H7 (cell line): ENCODE measurements at places on chromosomes 6 and 20. TPM values are rescaled to one million over a fixed set of nuclear protein-coding genes. Genes with fewer than 3 reads are reported as not detected.

The DEFB110 gene
- not detected in 2 replicates for total RNA-seq

DNA sequence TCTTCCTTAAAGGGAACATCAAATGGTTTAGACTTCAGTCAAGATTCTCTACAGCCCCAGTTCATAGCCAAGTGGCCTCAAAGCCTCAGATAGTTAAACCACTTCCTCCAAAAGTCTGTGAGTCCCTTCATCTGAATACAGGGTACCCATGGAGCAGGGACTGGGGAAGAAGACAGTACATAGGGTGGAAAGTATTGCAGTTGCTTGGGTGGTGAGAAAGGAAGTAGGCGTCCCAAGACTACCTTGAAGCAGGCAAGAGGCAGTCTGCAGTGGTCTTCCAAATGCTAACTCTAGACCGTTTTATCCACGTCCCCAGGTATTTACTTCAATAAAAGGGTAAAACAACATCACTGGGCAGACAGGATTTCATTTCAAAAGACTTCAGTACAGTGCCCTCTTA lies 2.0 kb downstream of the FYN start:
- no peak for DNase-seq

- DNase-seq, result no peak
Measured at GRCh38 chr6:157198425-157199279, 124.7 kb downstream of the TMEM242 start.

DNA sequence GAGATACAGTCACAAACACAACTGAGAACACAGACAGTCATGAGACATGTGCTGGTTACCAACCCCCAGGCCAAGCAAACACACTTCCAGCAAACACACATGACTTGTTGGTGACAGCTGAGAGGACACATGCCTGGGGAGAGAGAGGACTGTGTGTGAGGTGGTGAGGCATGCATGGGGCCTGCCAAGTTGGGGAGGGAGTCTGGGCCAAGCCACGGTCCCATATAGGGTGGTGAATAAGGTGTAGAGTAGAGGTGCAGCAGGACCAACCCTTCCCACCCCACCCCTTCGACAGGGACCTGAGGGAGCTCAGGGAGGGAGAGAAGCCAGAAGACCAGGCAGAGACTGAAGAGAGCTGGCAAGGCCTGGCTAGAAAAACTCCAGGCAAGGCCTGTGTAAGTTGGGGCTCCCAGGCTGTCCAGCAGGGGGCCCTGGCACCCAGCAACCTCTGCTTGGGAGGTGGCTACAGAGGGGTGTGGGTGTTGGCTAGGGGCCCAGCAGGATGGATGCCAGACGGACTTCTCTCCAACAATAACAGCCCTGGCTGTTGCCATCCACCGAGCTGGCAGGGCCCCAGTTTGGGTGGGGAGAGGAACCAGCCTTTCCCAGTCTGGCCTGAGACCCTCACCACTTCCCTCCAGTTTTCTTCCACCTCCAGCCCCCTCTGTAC lies 2.0 kb upstream of the SLC29A1 start:
- peak; percentile 67 for DNase-seq

The ADISSP gene
- total RNA-seq, result 90.8 and 107 TPM in 2 replicates

The HNF4A gene
- total RNA-seq, result 3.7 and 11.4 TPM in 2 replicates

DNA sequence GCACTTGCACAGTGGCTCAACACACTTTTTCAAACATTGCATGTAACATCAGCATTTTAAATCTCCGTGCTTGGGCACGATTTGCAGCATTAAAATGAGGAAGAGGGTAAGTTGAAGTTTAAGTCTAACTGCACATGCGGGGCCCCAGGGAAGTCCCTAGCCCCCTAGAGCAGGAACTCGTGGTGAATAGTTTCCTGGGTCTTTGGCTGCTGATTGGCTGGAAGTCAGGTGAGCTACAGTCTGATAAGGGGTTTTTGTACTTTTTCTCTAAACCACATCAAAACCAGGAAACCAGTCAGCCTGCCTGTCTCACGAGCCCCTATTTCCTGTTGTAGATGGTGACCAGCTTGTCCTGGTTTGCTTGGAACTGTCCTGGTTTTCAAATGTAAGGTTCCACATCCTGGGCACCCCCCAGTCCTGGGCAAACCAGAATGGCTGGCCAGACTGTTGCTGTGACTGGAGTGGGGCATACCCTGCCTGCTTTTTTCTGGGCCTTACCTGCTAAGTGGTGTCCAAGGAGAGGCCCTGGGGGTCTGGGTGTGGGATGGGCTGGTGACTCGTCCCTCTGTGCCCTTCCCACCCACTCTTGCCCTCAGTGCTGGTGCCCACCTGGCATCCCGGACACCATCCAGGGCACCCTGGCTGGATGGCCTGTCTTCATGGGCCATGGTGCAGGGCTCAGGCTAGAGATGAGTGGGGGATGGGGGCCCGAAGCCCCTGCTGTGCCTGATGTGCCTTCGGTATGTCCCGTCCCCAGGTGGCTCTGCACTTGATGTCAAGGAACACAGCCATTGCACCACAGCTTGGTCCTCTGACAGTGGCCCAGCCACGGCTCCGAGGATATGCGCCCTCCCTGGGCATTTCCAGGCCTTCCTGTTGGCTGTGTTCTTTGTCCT lies 31.8 kb downstream of the SUN5 start:
- DNase-seq, result peak; percentile 38

The MAFB gene
- 2.4 and 4.2 TPM in 2 replicates for total RNA-seq

The C20orf144 gene
- 0.11 TPM in 1 of 2 replicates, not detected in the other for total RNA-seq

The SMLR1 gene
- total RNA-seq, result not detected in 2 replicates

The BTBD3 gene
- total RNA-seq, result 51.8 and 61.1 TPM in 2 replicates

DNA sequence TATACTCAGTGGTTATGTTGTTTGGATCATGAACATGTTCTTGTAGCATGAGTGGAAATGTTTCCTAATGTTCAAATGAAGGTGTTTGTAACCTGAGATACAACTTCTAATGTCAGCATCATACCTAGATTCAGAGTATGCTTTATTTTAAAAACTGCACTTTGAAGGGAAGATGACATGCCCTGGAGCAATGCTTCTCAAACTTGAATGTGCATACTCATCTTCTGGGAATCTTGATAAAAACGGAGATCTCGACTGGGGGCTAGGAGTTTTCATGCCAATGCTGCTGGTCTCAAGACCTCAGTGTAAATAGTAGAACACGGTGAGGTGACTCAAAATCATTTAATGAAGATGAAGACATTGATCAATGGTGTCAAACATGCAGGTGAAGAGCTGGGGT lies 440.0 kb upstream of the NOX3 start:
- DNase-seq, result no peak

DNA sequence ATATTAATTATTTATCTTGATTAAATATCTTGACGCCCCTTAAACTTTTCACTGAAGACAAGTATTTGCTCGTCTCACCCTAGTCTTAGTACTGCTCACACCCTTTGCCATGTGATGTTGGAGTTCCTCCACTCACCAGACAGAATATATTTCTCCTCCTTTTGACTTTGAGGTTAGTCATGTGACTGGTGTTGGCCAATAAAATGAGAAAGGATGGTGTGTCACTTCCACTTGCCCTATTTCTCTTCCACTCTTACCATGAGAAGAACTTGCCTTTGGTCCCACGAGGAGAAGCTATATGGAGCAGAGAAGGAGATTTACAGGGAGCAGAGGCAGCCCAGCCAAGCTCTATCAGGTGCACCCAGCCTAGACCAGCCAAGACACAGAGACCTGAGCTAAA lies 64.9 kb upstream of the TAB2 start:
- no peak for DNase-seq

DNA sequence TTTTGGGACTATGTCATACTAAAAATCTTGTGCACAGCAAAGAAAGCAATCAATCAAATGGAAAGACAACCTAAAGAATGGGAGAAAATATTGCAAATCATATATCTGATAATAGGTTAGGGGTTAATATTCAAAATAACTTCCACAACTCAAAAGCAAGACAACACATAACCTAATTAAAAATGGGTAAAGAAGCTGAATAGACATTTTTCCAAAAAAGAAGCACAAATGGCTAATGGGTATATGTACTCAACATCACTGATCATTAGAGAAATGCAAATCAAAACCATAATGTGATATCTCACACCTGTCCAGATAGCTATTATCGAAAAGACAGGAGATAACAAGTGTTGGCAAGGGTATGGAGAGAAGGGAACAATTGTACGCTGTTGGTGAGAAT lies 53.0 kb downstream of the SYCP2L start:
- DNase-seq, result no peak

The ECT2L gene
- total RNA-seq, result 0.03 TPM in 1 of 2 replicates, not detected in the other

DNA sequence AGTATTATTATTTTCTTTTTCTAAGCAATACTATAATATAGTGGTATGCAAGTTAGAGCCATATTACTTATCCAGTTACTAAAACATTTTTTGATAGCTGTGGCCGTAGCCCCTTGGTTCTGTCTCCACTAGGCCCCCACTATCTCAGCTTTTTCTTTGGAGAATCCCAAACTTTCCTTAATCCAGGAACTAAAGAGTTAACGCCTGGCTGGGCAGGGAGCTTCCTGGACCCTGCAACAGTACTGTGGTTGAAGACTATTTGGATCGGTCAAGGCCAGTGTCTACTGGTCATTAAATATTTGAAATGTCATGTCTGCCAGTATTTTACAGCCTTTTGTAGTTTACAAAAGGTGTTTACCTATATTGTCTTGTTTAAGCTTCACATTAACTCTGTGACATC lies 20.0 kb upstream of the TRERF1 start:
- peak; percentile 20 for DNase-seq

DNA sequence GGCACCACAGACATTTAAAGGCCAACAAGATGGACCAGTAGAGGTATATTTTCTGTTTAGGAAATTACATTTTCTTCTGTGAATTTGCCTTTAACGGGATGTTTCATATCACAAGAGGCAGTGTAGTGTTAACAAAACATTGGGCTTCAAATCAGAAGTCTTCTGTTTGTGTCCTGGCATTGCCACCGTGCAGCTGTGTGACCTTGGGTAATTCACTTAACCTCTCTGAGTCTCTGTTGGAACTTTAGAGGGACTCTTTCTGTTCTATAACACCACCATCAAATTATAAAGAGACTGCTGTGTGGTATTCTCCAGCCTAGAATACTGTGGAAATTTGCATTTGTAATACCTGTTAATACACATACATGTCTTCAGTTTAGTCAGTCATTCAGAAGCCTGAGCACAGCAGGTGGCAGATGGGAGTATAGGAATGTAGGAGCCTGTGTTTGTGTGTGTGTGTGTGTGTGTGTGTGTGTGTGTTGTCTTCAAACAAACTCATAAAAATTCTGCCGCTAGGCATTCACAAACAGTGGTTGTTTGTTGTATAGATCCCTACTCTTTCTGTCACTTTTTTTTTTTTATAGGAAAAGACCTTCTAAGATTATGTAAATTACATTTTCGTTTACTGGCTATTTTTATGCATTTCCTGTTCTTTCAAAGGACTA lies 22.6 kb downstream of the UST start:
- no peak for DNase-seq

The MATN4 gene
- 0.14 and 0.67 TPM in 2 replicates for total RNA-seq

The RIPOR2 gene
- 0.22 and 0.31 TPM in 2 replicates for total RNA-seq

- no peak for DNase-seq
Measured at GRCh38 chr20:54004445-54004844, 65.9 kb downstream of the BCAS1 start.

DNA sequence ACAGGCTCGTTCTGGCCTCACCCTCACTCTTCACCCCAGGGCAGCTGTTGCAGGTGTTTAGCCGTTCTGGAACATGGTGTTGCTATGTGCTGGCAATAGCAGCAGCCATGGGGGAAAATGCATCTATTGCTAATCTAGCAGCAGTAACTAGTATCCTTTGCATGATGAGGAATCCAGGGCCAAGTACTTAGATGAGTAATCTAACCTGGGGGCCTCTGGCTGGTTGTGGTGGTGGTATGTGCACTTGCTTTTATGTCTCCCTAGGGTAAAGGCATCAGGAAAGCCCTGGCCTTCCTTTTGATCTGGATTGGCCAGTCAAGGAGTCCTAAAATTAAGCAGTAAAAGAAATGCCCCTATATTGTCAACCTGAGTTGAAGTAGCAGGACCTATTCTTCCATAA lies 594.5 kb upstream of the MAP3K7 start:
- DNase-seq, result no peak

DNA sequence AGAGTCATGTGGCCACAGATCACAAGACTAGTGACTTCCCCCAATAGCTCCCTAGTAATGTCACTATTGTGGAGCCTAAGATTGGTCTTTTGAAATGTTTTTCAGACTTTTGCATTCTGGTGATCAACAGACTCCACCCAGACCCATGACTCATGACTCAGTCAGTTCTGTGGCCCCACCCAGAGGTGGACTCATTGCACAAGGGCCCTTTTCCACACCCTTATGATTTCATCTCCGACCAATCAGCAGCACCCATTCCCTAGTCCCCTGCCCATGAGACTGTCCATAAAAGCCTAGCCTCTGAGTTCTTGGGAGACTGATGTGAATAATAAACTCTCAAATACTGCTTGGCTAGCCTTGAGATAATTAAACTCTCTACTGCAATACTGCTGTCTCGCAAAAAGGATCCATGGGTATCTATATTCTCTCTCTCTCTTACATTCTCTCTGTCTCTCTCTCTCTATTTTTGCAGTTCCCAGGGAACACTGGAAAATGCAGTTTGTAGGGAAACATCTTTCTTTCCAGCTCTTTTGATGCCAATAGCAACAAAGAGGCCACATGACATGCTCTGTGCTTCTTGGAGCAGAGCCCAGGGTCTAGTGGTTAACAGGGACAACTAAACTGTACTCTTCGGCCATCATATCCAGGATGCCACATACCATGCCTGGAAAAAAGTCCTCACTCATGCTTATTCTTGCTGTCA lies 71.3 kb upstream of the IYD start:
- DNase-seq, result no peak

The ZC2HC1B gene
- not detected in 2 replicates for total RNA-seq

DNA sequence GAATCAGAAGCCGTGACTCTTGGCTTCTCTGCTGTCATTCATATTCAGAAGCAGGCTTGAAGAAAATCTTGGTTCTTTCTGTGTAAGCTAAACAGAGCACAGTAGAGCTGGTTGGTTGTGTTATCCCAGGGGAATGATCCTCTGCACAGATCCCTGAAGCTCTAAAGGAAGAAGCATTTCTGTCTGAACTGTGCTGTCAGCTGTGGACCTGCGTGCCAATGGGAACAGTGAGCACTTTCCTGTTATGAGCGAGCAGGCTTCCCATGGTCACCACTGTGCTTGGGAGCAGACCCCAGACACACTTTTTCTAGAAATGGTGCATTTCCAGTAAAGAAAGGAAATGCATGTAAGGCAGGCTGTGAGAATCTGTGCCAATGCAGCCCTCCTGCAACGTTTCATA lies 490.2 kb downstream of the EPM2A start:
- DNase-seq, result no peak

DNA sequence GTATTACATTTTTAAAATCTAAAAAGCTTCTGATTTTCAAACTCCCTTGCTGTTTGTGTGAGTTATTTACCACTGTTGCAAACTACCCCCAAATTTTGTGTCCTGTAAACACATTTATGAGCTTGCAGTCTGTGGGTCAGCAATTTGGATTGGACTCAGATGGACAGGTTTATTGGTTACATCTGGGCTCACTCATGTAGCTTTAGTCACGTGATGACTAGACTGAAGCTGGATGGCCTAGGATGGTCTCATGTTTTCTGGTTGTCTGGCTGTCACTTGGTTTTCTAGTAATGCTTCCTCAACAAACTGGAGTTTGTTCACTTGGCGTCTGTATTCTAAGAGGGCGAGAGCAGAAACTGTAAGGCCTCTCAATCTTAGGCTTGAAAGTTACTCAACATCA lies 12.2 kb upstream of the C6orf58 start:
- DNase-seq, result no peak

GRCh38 chr6:35052694-35053565 lies 88.2 kb downstream of the TCP11 start:
- DNase-seq, result peak; percentile 28
